NCI-H2227 treated with DMSO at 0.1 percent for 48 hours (cell line): ENCODE measurements at places on chromosomes 12 and 14.

- no peak for DNase-seq
Observed at GRCh38 chr14:47194055-47194454, 481.4 kb downstream of the MDGA2 start.

DNA sequence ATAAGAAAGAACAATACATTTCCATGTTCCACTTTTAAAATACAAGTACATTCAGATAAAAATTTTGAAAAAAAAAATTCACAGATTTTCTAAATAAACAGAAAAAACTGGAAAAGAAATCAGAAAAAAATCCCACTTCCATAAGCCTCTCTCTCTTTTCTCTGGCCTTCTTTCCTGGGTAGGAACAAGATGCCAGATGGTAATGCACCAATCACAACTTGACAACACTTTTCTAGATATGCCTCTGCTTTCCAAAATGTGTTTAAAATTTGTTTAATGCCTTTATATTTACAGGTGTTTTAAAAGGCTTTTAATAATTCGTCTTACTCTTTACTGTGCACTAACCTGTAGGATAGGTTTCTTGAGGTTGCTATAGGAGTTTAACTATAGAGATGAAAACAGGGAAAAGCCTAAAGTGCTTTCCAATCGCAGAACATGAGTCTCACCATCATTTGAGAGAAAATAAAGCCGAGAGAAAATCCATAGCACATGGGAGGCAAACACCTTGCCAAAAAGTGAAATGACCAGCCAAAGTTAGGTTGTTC is 74.2 kb downstream of the TMTC1 start:
- DNase-seq: no peak

DNA sequence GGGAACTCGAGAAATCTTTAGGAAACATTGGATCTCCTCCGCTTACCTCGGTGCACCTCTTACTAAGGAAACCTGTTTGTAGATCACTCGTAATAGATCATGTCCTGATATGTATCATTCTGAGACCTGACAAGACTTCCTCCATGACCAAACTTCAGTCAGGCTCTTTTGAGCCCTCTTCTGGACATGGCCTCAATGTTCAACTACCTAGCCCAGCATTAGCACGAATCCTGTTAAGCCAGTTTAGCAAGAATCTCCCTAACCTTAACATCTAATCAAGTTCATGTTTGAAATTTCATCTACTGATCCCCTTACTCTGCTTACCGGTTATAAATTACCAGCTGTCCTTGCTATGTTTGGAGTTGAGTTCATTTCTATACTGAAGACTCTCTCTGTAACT is 713.9 kb upstream of the USP15 start:
- no peak for DNase-seq

DNA sequence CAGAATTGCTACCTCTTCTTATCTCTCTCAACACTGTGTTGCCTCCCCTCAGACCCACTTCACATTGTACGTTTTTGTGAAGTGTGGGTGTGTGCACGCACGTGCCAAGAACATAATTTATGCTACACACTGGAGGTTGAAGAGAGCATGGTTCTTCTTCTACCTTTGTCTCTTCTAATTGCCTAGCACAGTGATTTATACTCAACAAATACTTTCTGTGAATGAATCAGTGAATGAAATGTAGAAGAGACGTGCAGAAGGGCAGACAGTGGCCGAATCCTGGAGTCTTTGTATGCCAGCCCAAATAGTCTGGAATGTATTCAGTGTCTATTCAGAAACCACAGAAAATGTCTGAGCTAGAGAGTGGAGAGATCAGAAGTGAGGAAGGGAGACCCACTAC is 4.6 kb upstream of the SAMD4A start:
- DNase-seq: no peak

- DNase-seq: no peak
Observed at GRCh38 chr12:123807670-123808069, 45.6 kb downstream of the DNAH10 start.

DNA sequence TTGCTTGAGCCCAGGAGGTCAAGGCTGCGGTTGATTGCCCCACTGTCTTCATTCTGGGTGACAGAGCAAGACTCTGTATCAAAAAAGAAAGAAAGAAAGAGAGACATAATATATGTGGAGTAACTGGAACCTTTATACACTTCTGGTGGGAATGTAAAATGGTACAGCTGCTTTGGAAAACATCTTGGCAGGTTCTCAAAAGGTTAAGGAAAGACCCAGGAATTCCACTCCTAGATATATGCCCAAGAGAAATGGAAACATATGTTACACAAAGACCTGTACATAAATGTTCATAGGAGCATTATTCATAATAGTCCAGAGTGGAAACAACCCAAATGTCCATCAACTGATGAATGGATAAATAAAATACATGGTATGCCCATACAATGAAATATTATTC is 7.2 kb downstream of the RBMS2 start:
- no peak for DNase-seq

DNA sequence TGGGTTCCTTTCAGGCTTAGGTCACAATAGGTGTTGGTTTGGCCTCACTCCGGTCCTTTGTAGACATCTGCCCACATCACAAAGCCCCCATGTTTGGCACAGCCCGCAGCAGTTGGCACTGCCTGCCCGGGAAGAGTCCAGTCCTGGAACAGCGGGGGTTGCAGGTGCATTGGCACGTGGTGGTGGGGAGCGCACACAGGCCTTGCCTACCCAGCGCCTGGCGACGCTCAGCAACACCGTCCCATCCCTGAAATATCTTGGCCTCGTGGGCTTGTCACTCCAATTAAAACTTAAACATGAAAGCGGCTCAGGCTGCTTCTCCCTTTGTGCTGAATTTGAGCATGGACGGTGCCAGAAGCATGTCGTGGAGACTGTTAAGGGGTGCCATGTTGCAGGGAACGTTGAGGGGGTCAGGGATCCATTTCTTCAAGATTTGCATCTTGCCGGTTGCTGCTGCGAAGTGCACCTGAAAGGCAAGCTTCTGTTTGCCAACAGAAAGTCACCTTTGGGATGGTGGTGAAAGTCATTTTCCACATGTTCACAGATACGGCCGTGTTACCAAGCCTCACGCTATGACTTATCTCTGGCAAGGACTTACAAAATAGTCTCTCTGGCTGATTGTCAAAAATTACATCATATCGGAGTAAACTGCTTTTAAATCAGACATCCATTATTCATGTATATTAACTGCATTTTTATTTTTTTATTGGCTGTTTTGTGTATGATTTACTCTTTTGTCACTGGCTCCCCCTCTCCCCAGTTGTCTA is 91.5 kb downstream of the FBXW8 start:
- no peak for DNase-seq

- DNase-seq: no peak
Observed at GRCh38 chr14:71591929-71592328, 340.3 kb upstream of the RGS6 start.

- no peak for DNase-seq
Observed at GRCh38 chr14:93315575-93315974, 17.3 kb downstream of the BTBD7 start.

- no peak for DNase-seq
Observed at GRCh38 chr14:58677996-58678395, 40.2 kb downstream of the DACT1 start.

GRCh38 chr12:28851781-28852180 is 297.3 kb upstream of the FAR2 start:
- no peak for DNase-seq

DNA sequence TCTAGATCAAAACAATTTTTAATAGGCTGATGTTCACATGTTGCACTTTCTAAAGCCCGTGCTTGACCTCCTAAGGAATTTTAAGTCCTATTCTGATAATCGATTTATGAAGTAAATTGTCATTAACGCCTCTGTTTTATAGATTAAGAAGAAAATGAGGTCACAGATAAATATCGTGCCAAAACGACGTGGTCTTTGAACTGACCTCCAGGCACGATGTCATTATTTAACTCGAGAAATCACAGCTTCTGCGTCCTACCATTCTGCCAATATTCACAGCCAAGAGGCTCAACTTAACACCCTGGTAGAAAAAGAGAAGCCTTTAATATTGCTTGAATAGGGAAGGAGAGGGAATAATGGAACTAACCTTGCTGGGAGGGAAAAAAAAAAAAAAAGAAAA is 888 bp upstream of the EEA1 start:
- DNase-seq: no peak

DNA sequence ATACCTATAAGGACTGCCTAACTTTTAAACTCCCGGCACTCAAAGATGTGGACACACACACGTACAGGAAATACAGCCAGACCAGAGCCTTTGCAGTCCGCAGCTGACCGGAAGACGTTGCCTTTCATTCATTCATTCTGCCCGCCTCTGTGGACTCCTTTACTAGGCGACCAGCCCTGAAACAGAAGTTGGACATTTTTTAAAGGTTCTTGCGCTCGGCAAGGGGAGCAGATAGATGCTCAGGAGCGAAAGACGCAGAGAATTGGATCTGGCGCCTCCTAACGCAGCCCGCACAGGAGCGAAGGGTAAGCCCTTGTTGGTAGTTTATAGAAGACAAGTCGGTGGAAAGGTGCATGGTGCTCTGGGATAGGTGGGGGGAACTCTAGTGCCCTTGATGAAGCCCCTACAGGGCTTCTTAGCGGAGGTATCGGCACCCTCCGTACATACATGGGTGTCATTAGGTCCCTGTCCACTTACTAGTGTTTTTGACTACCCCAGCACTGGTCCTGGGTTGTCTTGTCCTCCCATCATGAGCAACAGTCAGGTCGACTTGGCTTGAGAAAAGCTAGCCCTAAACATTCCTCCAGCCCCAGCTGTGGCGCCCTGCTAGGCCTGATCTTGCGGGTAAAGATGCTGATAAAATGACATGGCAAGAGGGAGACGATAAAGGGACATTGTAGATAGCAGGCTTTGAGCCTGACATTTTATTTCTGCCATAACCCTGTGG is at the start of gene KDM2B:
TSS of gene KDM2B (minus strand) at position 65 of the 727 bp plus-strand sequence. CDS start 112 bp downstream, outside the sequence.
- peak; percentile 37 for DNase-seq

DNA sequence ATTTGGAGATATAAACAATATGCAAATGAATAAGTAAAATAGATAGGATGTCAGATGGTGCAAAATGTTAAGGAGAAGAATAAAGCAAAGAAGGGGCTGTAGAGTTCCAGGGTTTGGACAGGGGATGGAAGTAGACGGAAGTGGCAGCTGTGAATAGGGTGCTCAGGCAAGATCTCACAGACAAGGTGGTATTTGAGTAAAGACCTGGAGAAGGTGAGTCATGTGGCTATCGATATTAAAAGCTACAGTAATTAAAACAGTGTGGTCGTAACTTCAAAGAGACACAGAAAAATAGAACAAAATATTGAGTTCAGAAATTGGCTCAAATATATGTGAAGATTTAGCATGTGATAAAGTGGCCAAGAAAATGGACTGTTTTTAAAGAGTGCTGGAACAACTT is 61.3 kb upstream of the SLC38A2 start:
- no peak for DNase-seq

GRCh38 chr12:1922985-1923384 is 4.5 kb upstream of the CACNA2D4 start:
- no peak for DNase-seq

- DNase-seq: no peak
Observed at GRCh38 chr12:115400011-115400410, 716.0 kb upstream of the TBX3 start.

DNA sequence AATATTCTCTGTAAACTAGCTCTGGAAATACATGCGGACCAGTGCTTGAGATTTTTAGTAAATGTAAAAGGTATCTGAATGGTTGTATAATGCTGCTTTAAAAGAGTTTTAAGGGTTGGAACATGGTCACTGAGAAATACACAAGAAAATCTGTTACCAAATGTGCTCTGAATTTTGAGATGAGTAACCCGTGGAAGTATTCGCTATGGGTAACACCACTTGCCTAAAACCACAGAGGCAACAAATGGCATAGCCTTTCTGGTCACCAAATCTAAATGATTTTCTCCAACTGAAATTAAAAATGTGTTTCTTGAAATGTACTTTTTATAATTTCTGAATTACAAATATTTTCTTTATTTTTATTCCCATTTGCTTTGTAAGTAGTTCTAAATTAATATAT is 745.7 kb downstream of the DIO2 start:
- no peak for DNase-seq

GRCh38 chr12:6112004-6112403 is 12.5 kb downstream of the VWF start:
- no peak for DNase-seq

GRCh38 chr12:96989916-96990315 is 82.9 kb downstream of the NEDD1 start:
- DNase-seq: no peak

DNA sequence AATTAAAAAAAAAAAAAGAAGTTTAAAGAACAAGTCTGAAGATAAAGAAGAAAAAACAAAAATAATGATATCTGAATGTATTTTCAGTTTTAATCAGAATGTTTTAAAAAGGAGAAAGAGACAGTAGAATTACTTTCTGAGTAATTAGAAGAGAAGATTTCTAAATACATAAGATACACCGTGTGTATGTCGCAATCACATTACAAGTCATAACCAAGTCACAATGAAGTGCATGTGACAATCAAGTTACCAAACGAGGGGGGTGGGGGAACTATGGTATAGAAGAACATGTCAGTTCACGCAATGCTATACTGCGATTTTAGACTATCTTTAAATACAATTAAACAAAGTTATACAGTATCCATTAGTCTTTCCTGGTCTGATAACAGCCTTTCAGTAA is 1464.1 kb upstream of the FLRT2 start:
- DNase-seq: no peak

- no peak for DNase-seq
Observed at GRCh38 chr12:76399040-76399439, 50.8 kb upstream of the BBS10 start.

GRCh38 chr14:33350366-33350990 is 411.8 kb downstream of the NPAS3 start:
- no peak for DNase-seq

DNA sequence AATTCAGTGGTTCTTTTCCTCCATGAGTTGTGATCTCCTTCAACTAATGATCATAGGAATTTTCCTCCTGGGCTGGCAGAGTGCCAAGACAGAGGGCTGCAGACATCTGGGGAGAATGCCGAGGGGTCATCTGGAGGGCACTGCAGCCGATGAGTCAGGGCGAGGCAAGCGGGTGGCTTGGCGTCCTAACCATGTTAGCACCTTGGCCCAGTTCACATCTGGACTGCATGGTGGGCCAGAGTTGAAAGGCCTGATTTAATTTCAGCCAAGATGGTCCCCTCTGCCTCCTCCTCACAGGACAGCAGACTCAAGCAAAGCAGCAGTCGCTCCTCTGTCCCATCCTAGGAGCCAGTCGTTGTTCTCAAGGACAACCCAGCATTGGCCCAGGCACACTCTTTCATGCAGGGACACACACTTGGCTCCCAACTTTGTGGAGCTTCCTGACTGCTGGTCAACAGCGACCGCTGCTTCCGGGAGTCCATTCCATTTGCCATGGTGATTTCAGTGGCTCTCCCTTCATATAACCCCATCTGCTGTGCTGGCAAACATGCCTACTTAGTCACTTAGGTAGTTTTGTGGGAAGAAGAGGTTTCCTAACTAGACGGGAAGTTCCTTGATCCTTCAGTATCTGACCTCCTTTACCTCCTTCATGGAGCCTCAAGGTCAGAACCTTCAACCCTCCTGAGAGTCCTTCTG is 161.8 kb downstream of the TTC8 start:
- DNase-seq: no peak

DNA sequence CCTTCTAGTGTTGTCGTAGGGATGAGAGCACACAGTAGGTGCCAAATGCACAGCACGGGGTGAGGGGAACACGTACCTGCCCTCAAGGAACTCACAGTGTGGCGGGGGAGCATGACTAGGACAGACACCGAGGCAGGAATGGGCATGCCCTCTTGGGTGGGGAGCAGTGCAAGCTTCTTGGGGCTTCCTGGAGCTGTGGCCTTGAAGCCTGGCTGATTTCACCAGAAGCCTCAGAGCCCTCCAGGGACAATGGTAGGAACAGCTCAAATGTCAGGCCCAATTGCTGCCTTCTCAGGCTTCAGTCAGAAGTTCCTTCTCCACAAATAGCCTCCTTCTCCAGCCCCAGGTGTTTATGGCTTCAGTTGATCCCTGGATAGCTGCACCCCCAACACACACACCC is 43.4 kb downstream of the TEAD4 start:
- no peak for DNase-seq
